ENCODE measurements at places on chromosomes 12 and 14.

GRCh38 chr12:57826966-57827365 is 8.4 kb upstream of the AVIL start:
- DNase-seq: no peak

DNA sequence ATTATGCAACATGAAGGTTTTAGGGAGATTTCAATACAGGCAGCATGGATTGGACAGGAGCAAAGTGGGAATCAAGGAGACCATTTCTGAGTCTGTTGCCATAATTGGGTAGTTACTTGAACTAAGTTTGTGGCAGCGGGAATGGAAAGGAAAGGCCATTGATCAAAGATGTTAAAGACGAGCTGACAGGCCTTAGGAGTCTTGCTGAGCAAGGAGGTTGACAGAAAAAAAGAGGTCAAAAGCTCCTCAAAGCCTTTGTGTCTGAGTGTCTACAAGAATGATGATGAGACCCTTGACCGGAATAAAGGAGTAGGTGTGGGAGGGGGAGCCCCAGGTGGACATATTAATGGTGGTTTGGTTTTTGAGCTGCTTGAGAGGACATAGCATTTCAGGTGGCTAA is 9.4 kb downstream of the PLEKHA5 start:
- no peak for DNase-seq

GRCh38 chr12:113777751-113778150 is 188.4 kb downstream of the RBM19 start:
- DNase-seq: no peak

DNA sequence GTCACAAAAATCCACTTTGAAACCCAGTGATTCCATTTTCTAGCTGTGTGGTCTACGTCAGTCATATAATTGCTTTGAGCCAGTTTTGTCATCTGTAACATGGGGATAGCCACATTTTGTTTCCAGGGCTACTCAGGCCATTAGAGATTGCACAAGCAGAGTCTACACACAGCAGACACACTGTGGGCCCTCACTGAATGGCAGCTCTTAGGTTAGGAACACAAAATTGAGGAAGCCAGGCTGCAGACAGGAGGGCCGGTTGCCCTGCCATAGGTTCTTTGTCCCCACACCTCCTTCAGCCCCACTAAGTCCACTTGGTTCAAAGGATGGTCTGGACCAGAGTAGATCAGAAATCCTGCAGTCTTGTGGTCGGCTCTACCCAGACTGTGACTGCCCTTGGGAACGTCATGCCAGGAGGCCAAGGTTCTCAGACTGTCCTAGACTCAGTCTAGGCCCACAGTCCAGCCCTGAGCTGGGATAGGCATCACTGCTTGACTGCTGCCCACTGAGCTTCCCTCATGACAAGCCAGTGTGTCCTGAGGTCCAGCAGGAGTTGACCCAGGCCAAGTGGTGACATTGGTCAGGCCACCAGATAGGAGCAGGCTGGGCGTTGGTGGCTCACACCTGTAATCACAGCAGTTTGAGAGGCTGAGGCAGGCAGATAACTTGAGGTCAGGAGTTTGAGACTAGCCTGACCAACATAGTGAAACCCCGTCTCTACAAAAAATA is 3.8 kb upstream of the MYH7 start:
- no peak for DNase-seq

GRCh38 chr12:113875691-113876090 is 90.4 kb downstream of the RBM19 start:
- DNase-seq: no peak

GRCh38 chr14:74618078-74618952 is 6.3 kb upstream of the LTBP2 start:
- DNase-seq: no peak

DNA sequence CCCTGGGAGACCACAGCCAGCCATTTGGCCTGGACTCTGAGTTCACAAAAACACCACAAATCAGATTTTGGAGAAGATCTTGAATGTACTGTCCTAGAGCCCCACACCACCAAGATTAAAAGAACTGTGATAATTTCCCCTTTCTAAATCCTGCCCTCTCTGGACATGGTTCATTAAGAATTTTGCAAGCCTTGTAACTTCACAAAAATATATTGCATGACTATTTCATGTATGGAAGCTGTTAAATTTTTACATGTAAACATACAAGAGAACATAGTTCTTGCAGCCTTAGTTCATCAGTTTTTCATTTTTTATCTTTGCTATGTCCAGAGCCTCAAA is 97.0 kb downstream of the SCARB1 start:
- DNase-seq: no peak

DNA sequence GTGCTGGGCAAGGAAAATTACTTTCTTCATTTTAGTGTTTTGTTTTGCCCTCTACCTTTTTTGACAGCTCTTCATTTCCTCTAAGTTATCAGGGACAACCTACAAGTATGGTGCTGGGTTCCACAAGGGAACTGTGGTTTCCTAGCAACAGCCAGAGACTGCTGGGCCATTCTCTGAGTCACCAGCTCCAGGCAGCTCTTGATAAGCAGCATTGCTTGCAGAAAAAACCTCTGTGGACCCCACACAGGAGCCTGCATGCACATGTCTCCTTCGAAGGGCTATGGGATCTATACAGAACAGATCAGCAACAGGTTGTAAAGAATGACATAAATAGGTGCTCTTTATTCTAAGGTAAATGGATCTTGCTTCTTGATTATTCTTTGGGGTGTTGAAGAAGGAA is 81.0 kb upstream of the CCDC196 start:
- peak; percentile 65 for DNase-seq

DNA sequence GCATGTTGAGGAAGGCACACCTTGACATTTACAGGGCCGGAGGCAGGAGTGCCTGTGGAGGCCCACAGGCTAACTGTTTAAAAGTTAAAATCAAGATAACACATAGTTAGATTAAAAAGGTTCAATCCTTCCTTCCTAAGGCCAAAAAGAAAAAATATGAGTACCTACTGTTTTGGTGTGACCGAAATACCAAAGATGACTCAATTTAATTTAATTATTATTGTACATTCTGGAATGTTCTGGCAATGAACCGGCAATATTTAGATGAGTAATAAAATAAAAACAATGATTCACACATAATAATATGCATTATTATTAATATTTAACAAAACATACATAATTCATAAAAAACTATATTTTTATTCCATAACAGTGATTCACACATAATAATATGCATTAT is 136.8 kb upstream of the NTF3 start:
- DNase-seq: no peak

DNA sequence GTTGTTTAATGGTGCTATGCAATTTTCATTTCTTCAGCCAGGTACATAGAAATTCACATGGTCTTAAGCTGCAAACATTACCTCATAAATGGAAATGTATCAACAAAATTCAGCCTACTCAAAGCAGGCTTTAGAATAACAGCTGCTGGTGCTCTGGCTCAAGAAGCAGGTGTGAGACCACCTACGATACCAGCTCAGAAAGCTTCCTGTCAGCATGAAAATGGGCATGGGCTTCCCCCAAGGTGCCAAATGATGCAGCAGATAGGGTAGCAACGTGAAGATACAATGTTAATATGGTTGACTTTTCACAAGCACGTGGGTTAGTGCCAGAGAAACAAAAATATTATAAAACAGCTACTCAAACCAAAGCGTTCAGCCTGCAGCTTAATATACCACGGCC is 343.4 kb upstream of the PRICKLE1 start:
- DNase-seq: no peak

- DNase-seq: peak; percentile 87
Observed at GRCh38 chr14:102255401-102256190, 49.4 kb downstream of the MOK start.

- DNase-seq: no peak
Observed at GRCh38 chr12:78864870-78865463, 393 bp downstream of the SYT1 start.

DNA sequence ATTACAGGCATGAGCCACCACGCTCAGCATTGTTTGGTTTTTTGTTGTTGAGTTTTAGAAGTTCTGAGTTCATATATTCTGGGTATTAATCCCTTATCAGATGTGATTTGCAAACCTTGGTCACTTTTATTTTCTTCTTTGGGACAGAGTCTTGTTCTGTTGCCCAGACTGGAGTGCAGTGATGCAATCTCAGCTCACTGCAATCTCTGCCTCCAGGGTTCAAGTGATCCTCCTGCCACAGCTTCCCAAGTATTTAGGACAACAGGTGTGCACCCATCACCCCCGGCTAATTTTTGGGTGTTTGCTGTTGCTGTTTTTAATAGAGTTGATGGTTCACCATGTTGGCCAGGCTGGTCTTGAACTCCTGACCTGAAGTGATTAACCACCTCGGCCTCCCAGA is 11.8 kb downstream of the USP30 start:
- DNase-seq: no peak

Measured in kidney glomerular epithelial cell (primary cell).